ENCODE measurements at places on chromosomes 12 and 14.

DNA sequence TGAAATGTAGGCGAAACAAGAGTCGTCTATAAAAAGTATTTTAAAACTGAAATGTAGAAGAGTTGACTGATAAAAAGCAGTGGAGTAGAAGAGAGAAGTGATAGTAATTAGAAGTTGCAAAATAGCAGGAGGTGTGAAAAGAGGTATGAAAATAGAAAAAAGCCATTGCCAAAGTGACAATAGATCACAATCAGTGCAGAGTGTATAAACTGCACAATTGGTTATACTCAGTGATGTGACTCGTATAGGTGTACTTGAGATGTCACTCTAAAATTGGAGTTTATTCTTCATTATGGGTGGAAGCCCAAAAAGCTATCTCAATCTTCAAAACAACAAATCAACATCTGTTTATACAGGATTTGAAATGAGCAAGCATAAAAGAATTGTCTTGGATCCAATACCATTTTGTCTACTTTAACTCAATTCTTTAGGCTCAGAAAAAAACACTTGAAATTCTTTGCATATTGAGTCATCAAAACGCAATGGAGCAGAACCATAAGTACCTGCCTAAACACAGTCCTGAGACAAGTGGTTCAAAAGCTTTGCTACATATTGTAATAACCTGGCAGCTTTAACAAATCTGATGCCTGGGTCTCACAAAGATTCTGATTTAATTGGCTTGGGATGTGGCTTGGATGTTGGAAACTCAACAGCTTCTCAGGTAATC lies 8.8 kb downstream of the IKBIP start:
- DNase-seq: no peak

DNA sequence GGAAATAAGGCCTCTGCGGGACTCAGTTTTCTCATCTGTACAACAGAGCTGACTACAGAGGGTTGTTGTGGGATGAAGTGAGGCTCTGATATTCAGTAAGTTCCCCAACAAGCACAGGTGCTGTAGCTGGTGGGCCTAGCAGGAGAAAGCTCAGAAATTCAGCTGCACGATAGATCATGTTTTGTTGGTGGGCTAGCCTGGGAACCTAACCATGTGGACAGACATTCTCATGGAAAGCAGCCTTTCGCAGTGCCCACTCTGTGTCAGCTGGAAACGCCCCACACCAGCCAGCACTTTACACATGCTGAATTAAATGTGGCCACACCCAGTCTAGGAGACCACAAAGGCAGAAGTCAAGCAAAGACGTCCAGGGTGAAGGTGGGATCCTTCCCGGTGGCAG lies 16.1 kb downstream of the PITPNM2 start:
- no peak for DNase-seq

DNA sequence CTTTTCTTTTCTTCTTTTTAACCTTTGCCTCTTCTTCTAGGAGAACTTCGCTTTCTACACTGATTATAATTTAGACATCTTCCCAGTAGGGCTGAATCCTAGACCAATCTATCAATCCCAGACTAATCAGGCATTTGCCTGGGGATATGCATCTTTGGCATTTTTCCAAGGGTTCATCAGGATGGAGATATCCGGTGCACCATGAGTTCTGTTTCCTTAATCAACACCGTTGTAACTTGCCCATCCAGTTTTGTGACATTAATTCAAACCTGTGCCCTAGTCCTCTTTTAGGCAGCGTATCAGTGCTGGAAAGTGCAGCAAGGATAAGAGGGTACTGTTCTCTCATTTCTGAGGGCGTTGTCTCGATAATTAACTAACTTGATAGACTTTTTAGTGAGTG lies 617 bp upstream of the MGP start:
- no peak for DNase-seq

DNA sequence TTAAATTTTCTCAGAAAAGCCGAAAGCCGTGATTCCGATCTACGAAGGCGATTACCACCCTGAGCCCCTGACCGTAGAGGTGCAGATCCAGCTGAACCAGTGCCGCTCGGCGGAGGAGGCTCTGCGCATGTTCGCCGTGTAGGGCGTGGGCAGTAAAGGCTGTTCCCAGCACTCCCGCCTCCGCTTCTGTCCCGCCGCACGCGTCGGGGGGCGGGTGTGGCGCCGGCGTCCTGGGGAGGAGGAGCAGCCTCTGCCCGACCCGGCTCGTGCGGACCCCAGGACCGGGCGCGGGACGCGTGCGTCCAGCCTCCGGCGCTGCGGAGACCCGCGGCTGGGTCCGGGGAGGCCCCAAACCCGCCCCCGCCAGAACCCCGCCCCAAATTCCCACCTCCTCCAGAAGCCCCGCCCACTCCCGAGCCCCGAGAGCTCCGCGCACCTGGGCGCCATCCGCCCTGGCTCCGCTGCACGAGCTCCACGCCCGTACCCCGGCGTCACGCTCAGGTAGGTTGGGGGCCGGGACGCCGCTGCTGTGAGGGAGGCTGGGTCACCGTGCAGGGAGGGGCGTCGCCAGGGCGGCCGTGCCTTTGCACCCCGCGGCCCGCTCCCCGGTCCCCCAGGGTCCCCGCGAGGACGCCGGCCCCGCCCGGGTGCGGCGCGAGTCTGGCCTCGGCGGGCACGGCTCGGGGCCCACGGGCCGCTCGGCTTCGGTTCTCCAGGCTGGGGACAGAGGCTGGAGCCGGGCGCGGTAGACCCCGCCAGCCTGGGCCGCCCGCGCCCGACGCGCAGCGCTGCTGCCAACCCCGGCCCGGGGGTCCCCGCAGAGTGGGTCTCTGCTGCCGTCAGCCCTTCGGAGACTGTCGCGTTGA lies at the start of gene B3GNT4:
B3GNT4 (plus strand) TSS at position 409 of the 866 bp plus-strand sequence. CDS start 910 bp downstream, outside the sequence.
- DNase-seq: peak; percentile 78

GRCh38 chr14:103520657-103521437 lies 1.8 kb downstream of the CKB start:
- DNase-seq: peak; percentile 81

DNA sequence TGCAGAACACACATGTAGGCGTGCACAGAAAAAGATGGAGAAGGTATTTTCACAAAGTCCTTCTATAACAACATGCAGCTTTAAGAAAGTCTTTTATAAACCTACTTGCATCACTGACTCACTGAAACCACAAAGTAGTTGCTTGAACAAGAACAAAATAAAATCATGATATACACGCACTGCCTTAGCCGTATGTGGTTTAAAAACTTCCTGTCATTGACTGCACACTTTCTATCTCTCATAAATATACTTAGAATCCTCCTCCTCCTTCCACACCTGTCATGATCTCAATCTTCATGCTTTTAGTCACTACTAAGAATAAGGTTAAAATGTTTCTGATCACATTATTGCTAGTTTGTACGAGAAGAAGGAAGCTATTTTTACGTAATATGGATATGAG lies 31.8 kb upstream of the RAD51AP1 start:
- peak; percentile 46 for DNase-seq

DNA sequence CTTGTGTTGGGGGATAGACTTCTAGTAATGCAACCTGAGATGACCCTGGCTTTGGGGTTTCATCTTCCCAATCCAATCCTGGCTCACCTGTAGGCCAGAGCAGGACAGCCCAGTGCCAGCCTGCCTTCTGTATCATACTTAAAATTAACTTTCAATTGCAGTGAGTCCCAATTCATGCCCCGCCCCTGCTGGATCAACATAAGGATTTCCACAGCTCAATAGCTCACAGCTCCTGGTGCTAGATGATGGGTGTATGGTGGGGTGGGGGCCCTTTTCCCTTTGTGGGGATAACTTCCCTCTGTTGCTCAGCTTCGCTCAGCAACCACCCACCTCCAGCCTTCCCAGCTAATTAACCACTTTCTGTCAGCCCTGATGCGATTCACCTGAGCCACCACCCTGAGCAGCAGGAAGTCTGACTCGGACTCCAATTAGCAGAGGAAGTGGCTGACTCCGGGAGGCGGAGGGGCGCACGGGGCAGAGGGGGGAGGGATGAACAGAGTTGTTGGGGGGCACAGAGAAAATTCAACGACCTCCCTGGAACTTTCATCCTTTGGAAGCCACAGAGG lies 24.3 kb upstream of the CHGA start:
- DNase-seq: peak; percentile 9

DNA sequence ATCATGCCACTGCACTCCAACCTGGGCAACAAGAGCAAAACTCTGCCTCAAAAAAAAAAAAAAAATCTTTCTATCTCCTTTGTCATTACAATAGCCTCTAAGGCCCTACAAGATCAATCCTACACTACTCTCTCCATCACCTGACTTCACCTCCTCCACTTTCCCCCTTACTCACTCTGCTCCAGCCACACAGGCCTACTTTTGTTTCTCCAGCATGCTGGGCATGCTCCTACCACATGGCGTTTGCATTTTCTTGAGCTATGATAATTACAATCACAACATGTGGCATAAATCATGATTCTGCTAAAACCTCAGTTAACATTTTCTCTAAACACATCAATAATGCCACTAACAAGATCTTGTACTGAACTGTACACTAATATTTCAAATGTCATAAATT lies 7.8 kb downstream of the PPP1R13B start:
- no peak for DNase-seq

GRCh38 chr12:64171715-64172114 lies 50.4 kb downstream of the KICS2 start:
- DNase-seq: no peak

DNA sequence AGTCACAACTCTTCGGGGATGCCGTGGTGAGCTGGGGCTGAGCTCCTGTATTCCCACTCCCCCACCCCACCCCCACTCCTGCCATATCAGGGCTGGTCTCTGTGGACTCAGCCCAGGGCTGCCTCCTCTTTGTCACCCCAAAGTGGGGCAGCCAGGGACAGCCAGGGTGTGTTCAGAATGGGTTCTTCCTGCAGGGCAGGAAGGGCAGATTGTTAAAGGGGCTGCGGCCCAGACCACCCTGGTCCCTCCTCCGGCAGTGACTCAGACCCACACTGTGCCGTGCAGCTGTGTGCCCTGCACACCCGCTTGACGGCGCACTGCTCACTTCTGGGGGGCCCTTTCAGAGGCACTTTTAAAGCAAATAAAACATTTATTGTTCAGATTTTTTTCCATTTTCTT lies 9.3 kb downstream of the SLC48A1 start:
- DNase-seq: no peak

- no peak for DNase-seq
Measured at GRCh38 chr12:29086325-29087271, 62.5 kb upstream of the FAR2 start.

DNA sequence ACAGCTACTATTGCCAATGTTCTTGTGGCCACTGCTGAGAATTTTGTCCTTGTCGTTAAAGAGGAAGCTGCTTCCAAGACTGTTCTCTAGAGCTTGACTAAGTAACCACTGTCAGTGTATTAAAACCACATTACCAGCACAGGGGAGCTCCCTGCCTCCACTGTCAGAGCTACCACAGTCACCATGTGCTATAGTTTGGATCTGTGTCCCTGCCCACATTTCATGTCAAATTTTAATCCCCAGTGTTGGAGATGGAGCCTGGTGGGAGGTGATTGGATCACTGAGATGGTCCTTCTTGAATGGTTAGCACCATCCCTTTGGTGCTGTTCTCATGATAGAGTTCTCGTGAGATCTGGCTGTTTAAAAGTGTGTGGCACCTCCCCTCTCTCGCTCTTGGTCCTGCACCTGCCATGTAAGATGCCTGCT lies 23.2 kb upstream of the RAP1B start:
- peak; percentile 44 for DNase-seq

- no peak for DNase-seq
Measured at GRCh38 chr12:112236386-112236785, 111.0 kb downstream of the TRAFD1 start.

DNA sequence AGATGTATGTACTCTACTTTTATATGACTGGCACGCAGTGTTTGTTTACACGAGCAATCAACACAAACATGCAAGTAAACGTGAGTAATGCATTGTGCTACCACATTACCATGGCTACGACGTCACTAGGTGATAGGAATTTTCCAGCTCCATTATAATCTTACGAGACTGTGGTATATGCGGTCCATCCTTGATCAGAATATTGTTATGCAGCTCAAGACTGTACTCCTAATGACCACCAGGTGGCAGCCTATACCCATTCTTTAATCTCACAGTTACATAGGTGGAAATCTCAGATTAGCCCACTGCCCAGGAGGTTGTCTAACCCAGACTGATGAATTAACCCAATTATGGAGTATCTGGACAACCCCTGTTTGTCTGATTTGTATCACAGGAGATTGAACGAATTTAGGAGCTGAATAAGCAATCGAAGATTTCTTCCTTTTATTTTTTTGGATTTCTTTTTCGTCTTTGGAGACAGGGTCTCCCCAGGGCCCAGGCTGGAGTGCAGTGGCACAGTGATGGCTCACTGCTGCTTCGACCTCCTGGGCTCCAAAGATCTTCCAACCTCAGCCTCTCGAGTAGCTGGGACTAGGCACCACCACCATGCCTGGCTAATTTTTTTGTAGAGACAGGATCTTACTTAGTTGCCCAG lies 8.7 kb upstream of the TESPA1 start:
- DNase-seq: peak; percentile 82

DNA sequence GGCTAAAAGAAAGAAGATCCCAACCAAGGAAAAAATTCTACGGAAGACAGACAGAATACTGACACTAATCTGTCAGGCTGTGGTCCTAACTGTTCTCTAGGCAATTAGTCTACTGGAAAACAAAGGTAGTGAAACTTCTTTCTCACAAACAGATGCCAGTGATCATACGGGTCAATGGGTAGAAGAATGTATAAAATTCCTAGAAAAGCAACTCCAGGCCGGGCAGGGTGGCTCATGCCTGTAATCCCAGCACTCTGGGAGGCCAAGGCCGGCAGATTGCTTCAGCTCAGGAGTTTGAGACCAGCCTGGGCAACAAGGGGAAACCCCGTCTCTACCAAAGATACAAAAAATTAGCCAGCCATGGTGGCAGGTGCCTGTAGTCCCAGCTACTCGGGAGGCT lies 64.8 kb downstream of the HECTD4 start:
- DNase-seq: no peak

DNA sequence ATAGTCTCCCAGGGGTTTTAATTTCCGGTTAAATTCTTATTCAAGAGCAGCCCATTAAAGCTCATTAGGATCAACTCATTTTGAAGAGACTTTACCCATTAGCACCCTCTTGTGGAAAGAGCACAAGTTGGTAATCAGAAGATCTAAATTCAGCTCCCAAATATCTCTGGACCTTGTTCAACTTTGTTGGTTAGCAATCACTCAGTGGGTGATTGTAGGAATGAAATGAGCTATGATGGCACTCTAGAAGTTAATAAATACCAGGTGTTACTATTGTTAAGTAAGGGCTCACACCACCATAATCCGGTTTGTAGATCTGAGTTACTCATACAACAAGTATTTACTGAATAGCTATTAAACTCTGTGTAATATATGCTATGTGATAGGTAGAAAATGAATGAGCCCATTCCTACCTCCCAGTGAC lies 42.9 kb downstream of the TRIP11 start:
- peak; percentile 54 for DNase-seq

- no peak for DNase-seq
Measured at GRCh38 chr12:91922139-91922538, 223.5 kb downstream of the BTG1 start.

- peak; percentile 88 for DNase-seq
Measured at GRCh38 chr14:88005978-88006851, 1.3 kb downstream of the GPR65 start.

DNA sequence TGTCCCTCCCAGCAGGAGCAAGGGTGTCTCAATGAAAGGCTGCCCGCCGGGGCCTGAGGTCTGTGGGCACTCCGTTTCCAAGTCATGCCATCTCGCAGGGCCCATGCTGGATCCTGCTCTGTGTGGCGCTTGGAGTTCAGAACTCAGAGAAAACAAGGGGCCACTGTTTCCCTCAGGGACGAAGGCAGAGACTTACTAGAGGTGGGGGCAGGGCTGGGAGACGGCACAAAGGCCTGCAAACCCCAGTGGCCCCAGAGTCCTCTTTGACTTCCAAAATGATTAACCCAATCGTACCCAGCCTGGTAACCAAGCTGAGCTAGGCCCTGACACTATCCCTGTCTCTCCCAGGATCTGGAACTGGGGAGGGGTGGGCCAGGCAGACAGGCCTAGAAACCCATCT lies 95.8 kb downstream of the ITPK1 start:
- no peak for DNase-seq

GRCh38 chr12:75337905-75338304 lies 3.4 kb downstream of the GLIPR1L1 start:
- DNase-seq: no peak
